ENCODE measurements at places on chromosomes 5 and 9.

GRCh38 chr9:2367970-2368369 is 253.6 kb upstream of the VLDLR start:
- DNase-seq = no peak

DNA sequence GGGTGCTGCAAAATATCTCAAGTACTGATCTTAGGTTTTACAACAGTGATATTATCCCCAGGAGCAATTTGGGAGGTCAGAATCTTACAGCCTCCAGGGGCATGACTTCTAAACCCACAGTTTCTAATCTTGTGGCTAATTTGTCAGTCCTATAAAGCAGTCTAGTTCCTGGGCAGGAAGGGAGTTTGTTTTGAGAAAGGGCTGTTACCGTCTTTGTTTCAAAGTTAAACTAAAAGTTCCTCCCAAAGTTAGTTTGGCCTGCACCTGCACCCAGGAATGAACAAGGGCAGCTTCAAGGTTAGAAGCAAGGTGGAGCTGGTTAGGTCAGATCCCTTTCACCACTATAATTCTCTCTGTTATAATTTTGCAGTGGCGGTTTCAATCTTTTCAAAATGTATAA is 81.7 kb downstream of the SFXN1 start:
- no peak for DNase-seq

DNA sequence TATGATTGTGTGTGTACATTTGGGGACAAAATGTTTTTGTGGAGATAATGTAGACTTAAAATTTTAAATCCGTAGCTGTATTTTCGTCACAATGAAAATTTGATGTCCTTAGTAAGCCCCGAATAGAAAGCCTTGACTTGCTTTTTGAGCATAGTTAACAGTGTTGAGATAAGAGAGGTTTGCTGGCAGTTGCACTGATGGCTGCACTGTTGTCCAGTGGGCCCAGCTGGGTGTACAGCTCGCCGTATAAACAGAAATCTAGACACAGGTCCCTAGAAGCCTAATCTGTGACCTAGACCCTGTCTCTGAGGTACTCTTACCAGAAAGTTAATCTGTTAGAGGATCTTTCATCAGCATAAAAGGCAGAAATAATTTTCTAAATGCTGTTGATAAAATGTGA is 271.3 kb upstream of the DMRT1 start:
- DNase-seq = no peak

DNA sequence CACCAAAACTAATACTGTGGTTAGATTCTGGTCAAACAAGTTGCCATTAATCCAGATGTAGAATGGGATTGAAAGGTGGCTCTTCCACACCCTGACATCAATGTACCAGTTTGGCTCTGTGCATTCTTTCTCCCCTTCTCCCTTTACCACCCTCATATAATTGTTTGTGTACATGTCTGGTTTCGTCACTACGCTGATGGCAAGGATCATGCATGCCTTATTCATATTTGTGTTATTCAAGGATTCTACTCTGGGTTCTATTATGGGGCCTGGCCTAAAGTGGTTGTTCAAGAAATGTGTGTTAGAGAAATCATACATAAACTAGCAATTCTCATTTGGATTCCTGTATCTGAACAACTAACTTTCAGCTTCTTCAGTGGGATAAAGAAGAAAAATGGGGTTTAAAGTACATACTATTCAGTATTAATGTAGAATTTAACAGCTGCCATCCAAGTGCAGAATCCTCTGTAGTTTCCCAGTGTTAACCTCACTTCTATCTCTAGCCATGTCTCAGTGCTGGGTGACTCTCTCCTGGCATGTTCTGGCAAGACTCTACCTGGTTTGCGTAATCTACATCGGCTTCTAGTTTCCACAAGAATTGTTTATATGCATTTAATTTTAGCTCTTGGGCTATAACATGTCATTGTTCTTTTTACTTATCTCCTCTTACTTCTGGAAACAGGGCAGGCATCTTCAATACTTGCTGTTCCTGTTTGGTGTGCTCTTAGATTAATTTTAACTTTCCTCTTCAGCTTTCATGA is 27.9 kb upstream of the CDKN2B start:
- no peak for DNase-seq

DNA sequence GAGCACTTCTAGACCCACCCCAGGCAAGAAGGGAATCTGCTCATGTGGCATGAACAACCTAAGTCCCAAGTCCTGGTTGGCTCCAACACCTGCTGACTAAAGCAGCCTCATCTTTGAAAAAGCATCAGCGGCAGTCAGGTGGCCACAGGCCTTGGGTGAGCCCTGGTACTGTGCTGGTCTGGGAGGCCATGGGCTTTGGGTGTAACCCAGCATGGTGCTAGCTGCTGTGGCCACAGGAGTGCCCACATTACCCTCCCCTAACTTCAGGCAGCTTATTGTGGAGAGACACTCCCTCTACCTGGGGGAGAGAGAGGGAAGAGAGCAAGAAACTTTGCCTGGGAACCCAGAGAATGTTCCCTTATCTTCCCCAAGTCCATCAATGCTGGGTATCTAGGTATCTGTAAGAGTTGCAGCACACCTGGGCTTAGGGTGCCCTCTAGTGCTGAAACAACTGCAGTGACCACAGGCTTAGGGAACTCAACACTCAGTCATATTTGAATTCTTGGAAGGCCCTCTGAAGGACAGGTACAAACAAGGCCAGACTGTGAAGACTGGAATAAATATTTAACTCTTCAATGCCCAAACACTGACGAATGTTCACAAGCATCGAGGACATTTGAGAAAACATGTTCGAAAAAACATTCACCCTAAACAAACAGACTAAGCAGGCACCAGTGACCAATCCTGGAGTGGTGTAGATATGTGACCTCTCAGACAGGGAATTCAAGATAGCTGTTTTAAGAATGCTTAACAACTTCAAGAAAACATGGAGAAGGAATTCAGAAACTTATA is 69.9 kb upstream of the OR2K2 start:
- peak; percentile 2 for DNase-seq

GRCh38 chr9:114555696-114556095 is 31.9 kb upstream of the ATP6V1G1 start:
- no peak for DNase-seq

- no peak for DNase-seq
Observed at GRCh38 chr5:11909471-11909870, 5.2 kb upstream of the CTNND2 start.

- no peak for DNase-seq
Observed at GRCh38 chr9:33450621-33451146, 3.3 kb upstream of the AQP3 start.

DNA sequence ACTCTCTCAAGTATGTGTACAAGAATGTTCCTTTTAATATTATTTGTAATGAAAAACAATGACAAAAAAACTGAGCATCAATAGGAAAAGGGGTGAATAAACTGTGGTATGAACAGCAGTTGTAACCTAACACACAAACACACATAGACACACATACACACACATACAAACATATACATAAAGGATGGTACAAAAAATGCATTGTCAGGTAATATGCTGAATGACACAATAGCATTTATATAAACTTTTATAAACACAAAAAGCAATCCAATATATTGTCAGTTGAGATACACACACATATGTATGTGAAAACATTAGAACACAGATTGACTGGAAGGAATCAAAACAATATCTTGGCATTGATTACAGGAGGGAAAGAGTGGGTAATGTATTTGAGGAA is 227.0 kb upstream of the ISL1 start:
- DNase-seq = no peak

DNA sequence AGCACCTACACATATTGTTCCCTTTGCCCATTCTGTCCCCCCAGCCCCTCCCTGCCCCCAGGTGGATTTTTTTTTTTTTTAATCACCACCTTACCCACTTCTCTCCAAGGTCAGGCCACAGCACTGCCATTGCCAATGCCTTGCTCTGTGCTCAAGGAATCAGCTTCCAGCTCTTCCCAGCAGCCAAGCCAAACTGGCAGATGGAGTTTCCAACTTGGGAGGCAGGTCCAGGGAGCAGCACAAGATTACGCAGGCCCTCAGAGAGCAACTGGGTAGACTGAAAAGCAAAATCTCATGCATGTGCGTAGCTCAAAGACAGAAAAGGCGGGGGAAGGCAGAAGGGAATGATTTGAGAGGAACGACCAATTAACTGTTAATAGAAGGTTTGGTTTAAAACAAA is 15.1 kb downstream of the GRHPR start:
- DNase-seq = no peak

GRCh38 chr5:117893211-117893610 is 1095.1 kb downstream of the DTWD2 start:
- no peak for DNase-seq

- DNase-seq = no peak
Observed at GRCh38 chr9:122084026-122084675, 9.0 kb downstream of the TTLL11 start.

DNA sequence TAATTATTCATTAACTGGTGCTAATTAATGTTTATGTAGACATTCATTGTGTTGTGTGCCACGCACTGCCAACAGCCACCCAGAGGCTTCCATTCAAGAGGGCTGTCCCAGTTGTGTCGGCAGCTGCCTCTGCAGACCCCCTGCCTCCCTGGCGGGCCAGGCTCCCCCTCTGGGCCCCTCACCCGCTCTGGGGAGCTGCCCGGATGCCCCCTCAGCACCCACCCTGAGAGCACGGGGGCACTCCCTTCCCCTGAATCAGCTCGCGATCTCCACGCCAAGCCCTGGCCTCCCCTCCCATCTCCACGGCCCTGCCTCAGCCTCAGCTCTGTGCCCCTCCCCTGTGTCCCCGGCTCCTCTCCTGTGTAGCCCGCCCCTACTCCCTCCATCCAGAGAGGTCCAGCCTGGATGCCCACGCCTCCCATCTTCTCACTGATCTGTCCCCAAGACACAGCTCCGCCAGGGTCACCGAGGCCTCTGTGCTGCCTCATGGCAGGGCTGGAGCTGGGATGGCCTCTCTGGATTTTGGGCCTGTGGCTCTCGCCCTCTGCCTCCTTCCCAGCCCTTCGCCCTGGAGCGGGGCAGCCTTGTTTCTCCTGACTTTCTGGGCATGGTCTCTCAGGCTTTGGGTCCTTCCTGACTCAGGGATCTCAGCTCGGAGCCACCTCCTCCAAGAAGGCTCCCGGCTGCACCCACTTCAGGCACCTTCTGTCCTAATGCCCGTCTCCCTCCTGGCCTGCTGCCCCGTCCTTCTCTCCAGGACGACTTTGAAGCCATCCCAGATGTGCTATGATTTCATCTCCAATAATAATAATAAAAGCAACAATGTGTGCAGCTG is 16.0 kb upstream of the SLC9A3 start:
- DNase-seq = no peak

GRCh38 chr9:131188976-131189375 is 63.6 kb downstream of the NUP214 start:
- DNase-seq = no peak

DNA sequence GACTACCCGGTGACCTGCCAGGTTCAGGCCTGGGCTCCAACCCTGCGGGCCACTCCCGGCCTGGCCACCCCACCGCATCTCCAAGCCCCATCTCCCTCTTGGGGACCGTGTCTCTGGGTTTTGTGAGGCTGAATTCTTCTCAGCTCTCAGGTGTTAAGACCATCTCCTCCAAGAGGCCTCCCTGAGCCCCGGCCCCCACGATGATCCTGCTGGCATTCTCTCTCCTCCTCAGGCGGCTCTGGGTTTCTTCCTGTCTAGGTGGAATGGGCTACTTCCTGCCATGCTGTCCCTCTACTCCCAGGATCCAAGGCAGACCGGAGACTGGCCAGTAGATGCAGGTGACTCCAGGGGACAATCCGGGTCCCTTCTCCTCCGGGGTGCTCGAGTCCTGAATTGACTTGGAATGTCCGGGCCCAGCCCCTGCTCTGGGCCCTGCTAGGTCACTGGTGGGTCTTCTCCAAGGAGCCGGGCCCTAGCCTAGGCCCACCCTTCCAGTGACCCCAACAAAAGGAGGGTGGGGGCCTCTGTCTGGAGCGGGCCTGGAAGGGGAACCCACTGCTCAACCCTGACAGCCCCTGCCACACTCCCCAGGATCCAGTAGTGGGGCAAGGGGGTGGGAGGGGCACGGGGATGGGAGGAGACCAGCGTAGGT is 219.8 kb downstream of the C9orf50 start:
- DNase-seq = no peak

- no peak for DNase-seq
Observed at GRCh38 chr9:112605963-112606699, 111.8 kb downstream of the INIP start.

GRCh38 chr9:738209-738915 is 103.1 kb upstream of the DMRT1 start:
- DNase-seq = no peak

GRCh38 chr5:103582364-103582763 is 19.8 kb upstream of the NUDT12 start:
- no peak for DNase-seq

- no peak for DNase-seq
Observed at GRCh38 chr5:108516785-108517184, 134.9 kb upstream of the FBXL17 start.

- DNase-seq = no peak
Observed at GRCh38 chr5:178209334-178210072, 5.2 kb downstream of the HNRNPAB start.

DNA sequence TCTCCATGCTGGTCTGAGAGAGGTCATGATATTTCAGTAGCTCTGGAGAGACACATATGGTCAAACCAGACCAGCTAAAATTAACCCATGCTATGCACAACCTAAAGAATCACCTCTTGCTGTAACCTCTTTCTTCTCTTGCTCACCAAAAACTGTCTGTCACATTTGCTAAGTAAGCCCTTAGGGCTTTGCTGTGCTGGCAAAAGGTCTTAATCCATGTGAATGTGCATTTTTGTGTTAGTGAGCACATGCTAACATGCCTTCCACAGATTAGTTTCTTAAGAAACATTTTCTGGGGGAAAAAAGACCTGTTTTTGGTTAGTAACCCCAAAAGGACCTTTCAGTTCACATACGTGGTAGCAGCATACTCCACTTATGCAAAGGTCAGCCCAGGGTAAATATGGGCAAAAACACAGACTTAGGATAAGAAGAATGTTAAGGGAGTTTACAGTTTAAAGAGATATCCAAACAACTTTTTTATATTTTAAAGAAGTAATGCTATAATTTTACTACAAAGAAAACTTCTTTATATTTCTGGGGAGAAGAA is 124.2 kb upstream of the CCDC152 start:
- DNase-seq = no peak

GRCh38 chr9:12794101-12794799 is 19.4 kb downstream of the LURAP1L start:
- no peak for DNase-seq

DNA sequence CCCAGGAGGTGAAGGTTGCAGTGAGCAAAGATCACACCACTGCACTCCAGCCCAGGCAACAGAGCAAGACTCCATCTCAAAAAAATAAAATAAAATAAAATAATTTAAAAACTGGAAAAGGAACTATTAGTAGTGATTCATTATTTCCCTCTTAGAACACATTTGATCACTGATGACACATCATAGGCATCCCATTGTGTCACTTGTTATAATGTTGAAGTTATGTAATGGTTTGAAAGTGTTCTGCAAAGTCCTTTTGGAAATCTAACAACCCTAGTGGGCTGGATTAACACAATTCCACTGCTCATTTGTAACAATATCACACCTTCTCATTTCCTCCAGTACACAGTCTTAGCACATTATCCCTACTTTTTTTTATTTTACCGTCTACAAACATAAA is 81.8 kb upstream of the LMNB1 start:
- no peak for DNase-seq

DNA sequence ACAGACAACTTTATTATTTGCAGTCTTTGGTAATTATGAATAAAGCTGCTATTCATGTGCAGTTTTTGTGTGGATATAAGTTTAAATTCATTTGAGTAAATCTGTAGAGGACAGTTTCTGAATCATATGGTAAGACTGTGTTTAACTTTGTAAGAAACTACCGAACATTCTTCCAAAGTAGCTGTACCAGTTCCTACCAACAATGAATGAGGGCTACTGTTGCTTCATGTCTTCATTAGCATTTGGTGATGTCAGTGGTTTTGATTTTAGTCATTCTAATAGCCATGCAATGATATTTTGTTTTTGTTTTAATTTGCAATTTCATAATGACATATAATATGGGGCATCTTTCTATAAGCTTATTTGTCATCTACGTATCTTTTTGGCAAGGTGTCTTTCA is 501.3 kb upstream of the RORB start:
- DNase-seq = no peak

All from CD4-positive, alpha-beta T cell treated with Interleukin-17A for 1 hour (primary cell).